Progenitor cell of endocrine pancreas (in vitro differentiated cells): ENCODE measurements at places on chromosomes 1 and 21. TPM values are rescaled to one million over a fixed set of nuclear protein-coding genes. Genes with fewer than 3 reads are reported as not detected.

IL10 gene
- not detected in 2 replicates for total RNA-seq

EDN2 gene
- not detected in 2 replicates for total RNA-seq

CTH gene
- total RNA-seq = 17.3 and 17.6 TPM in 2 replicates

FNDC10 gene
- 2.7 and 4.2 TPM in 2 replicates for total RNA-seq

GRCh38 chr21:46618738-46619379, 14.0 kb upstream of the S100B start:
- peaks cover 22% of the 10 kb centered on the region for H3K27me3 ChIP-seq
- DNase-seq = no peak
- H3K4me1 ChIP-seq = peaks cover 26% of the 10 kb centered on the region
- H3K4me3 ChIP-seq = no peak overlapping the region
- H3K36me3 ChIP-seq = no peaks in the 10 kb centered on the region

GRCh38 chr21:42733037-42733627, 79.7 kb downstream of the PDE9A start:
- H3K4me3 ChIP-seq = no peak overlapping the region
- peaks cover 33% of the 10 kb centered on the region for H3K4me1 ChIP-seq
- peak overlapping the region; percentile 97 for H3K27ac ChIP-seq
- DNase-seq = no peak

GRCh38 chr1:924656-925560, 1.2 kb downstream of the SAMD11 start:
- peaks cover 16% of the 10 kb centered on the region for H3K4me1 ChIP-seq
- peaks cover 3% of the 10 kb centered on the region for H3K36me3 ChIP-seq
- DNase-seq = no peak
- H3K27me3 ChIP-seq = peaks cover 58% of the 10 kb centered on the region
- H3K27ac ChIP-seq = no peak overlapping the region

- no peaks in the 10 kb centered on the region for H3K36me3 ChIP-seq
- H3K27me3 ChIP-seq = no peaks in the 10 kb centered on the region
- no peak for DNase-seq
- peak overlapping the region; percentile 98 for H3K27ac ChIP-seq
- H3K4me3 ChIP-seq = peak overlapping the region; percentile 87
- peaks cover 19% of the 10 kb centered on the region for H3K4me1 ChIP-seq
Measured at GRCh38 chr1:162560303-162561036, 1.1 kb upstream of the UAP1 start.

DNA sequence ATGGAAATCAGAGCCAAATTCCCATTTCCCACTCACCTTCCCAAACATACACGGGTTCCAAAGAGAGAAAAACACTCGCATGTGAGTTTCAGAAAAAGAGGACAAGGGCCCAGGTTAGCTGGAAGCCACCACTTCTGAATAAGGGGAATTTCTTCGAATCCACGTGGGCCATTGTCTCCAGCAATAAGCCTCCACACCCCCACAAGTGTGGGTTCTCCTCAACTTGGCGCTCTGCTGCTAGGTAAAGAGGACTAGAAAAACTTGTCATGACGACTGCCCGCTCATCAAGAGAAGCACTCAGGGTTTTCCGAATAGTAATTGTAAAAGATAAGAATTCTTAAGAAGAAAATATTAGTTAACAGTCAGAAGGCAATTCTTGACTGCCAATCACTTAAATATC, 30.6 kb downstream of the PRDM15 start:
- DNase-seq = no peak
- H3K4me1 ChIP-seq = peaks cover 2% of the 10 kb centered on the region
- no peaks in the 10 kb centered on the region for H3K27me3 ChIP-seq
- peaks cover 10% of the 10 kb centered on the region for H3K36me3 ChIP-seq

- no peak for DNase-seq
- no peak overlapping the region for H3K4me3 ChIP-seq
- H3K36me3 ChIP-seq = no peaks in the 10 kb centered on the region
- peaks cover 97% of the 10 kb centered on the region for H3K27me3 ChIP-seq
Measured at GRCh38 chr1:156926175-156926574, 5.7 kb downstream of the LRRC71 start.

DNA sequence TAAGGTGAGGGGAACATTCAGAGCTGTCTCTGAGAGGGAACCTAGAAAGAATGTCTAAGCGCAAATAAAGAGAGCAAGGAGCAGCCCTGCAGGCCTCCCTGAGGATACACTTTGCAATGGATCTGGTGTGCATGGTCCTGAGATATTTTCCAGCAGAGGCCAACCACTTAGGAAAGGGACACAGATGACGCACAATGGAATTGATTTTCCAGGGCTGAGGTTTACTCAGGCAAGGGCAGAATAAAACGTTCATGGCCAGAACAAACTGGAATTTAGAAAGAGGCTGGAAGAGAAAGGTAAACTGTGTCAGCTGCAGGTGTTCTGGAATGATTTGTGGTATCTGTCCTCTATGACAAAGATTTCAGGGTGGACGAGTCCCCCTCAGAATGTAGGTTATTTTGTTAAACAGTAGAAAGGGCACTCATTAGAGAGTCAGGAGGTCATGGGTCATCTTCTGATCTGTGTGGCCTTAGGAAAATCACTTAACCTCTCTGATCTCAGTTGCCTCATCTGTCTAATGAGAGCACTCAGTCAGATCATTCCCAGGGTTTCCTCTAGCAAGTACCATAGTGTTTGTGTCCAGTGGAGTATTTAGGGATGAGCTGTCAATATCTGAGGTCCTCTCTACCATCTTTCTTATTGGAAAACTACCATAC, 61.8 kb upstream of the PGBD5 start:
- peak overlapping the region; percentile 53 for H3K27ac ChIP-seq
- no peaks in the 10 kb centered on the region for H3K27me3 ChIP-seq
- no peak overlapping the region for H3K4me3 ChIP-seq
- peaks cover 17% of the 10 kb centered on the region for H3K4me1 ChIP-seq
- H3K36me3 ChIP-seq = no peaks in the 10 kb centered on the region

GRCh38 chr1:82044111-82044510, 243.4 kb downstream of the ADGRL2 start:
- DNase-seq = no peak
- H3K27me3 ChIP-seq = peaks cover 12% of the 10 kb centered on the region
- no peak overlapping the region for H3K27ac ChIP-seq

- no peak overlapping the region for H3K27ac ChIP-seq
- H3K27me3 ChIP-seq = peaks cover under 1% of the 10 kb centered on the region
- no peaks in the 10 kb centered on the region for H3K36me3 ChIP-seq
- H3K4me1 ChIP-seq = peaks cover 4% of the 10 kb centered on the region
- DNase-seq = no peak
- no peak overlapping the region for H3K4me3 ChIP-seq
Measured at GRCh38 chr1:111483166-111483565, 9.4 kb downstream of the C1orf162 start.

DNA sequence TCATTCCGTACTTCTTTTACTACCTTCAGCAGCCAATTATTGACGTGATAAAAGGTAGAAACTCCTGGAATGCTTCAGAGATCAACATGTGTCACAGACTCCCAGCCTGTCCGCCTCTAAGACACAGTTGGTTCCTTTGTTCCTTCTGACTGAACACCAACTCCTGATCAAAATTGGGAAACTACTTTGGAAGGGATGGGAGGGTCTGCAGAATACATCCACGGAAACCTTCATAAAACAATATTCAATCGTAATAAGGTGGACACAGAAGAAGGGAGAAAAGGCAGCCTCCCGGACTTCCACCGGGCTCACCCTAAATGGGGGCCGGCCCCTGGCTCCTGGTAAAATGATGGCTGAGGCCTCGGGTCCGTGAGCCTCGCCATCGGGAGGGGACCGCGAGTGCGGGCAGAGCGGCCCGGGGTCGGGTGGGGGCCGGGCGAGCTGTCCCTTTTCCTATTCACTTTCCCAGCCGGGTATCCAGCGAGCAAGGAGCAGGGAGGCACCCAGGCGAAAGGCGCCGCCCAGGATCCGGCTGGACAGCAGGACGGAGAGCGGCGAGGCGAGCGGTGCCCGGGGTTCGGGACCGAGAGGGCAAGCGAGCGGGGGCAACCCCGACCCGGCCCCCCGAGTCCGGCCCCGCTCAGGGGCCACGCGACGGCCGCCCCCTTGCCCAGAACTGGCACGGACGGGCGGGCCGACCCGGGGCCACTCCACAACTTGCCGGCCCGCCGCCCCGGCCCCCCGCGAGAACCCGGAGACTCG, 805 bp downstream of the NRIP1 start:
- peak; percentile 17 for DNase-seq
- peaks cover 1% of the 10 kb centered on the region for H3K36me3 ChIP-seq
- peaks cover 50% of the 10 kb centered on the region for H3K4me1 ChIP-seq
- peak overlapping the region; percentile 96 for H3K27ac ChIP-seq
- peak overlapping the region; percentile 96 for H3K4me3 ChIP-seq
